Activated CD8-positive, alpha-beta memory T cell treated with anti-CD3 and anti-CD28 coated beads, Interleukin-2, amount 50 U/mL, for 4 hours (primary cell): ENCODE measurements at places on chromosomes 11 and 22.
A peak's percentile ranks its signal among the peaks of the same experiment; 100 is the strongest.

GRCh38 chr11:11461473-11461872 is 108.4 kb upstream of the CSNK2A3 start:
- no peak for DNase-seq

GRCh38 chr11:3171931-3172560 is 6.9 kb upstream of the OSBPL5 start:
- no peak for DNase-seq

DNA sequence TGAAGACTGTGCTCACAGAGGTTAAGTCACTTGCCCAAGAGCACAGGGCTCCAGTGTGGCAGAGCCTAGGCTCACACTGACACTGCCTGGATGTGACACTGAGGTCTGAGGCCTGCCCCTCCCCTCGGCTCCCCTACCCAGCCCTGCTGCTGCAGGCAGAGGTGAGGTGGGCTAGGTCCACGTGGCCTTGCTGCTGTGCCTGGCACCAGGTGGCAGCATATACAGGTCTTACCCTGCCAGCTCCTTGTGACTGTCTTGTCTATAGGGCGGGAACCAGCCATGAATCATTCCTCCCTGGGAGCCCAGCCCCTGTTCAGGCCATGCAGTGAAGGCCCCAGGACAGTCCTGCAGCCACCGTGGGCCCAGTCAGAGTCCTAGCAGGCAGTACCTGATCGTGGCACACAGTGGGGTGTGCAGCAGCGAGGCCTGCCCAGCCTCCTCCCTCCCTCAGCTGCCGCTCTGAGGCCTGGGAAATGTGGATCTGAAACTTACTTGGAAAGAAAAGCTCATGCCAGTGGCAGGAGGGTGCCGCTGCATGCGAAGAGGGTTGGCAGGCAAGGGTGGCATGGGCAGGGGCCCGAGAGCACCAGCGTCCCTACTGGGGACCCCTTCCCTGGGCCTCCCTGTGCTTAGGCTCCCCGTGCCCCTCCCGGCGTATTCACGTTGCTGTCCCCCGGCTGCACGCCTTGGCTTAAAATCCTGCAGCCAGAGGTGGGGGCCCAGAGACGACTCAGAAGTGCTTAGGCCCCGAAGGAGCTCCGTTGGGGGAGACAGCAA is 1.2 kb upstream of the CERK start:
- DNase-seq, result peak; percentile 84

- no peak for DNase-seq
These were observed 228.9 kb downstream of the CTTN start for GRCh38 chr11:70627219-70627618.

GRCh38 chr11:113664981-113665710 is 41.0 kb downstream of the TMPRSS5 start:
- no peak for DNase-seq

- DNase-seq, result no peak
These were observed 853.6 kb downstream of the KCNA4 start for GRCh38 chr11:29163231-29163630.

DNA sequence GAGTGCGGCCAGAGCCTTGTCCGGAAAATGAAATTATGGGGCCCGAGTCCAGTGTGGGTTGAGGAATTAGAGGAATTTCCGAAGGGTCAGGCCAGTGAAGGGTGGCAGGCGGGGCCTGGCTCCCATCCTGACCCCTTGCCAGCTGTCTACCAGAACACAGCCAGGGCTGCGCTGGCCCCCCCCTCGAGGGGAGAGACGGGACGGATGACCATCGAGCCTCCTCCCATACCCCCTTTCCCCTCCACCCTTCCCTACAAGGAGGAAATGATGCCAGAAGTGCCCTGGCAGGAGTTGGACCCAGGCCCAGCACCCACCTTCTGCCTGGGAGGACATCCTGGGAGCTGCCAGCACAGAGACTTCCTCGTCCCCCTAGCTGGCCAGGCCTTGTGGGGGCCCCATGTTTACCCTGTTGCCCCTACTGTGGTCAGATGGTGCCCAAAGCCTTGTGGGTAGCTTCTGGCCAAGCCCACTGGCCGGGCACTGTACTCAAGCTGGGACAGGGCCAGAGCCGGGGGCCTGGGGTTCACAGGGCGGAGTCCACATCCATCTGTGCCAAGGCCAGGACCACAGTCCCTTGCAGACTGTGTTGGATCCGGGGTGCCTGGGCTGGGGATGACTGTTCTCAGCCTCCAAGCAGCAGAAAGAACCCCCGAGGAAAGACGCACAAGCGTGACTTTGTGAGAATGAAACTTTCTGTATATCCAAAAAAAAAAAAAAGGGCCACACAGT is 20.8 kb downstream of the ARVCF start:
- DNase-seq, result no peak

- no peak for DNase-seq
These were observed 3.0 kb upstream of the CSF2RB start for GRCh38 chr22:36910461-36910860.

GRCh38 chr11:47560426-47560825 is 5.0 kb upstream of the PTPMT1 start:
- no peak for DNase-seq
